AG10803 (cell line): ENCODE measurements at places on chromosomes 5 and 9.

DNA sequence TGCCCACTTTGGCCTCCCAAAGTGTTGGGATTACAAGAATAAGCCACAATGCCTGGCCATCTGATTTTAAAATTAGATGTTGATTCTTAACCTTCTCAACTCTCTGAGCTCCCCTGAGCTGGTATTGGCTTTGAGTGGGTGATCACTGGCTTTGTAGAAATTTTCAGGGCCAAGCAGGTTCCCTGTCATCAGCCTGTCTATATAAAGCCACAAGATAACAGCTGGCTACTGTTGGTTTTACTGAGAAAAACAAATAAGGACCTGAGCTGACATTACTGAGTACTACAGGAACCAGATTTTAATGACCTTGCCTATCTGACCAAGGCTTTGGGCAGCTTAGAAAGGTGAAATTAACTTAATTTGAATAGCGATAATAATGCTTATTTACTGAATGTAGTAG, 153.6 kb downstream of the MSX2 start:
- DNase-seq, result no peak

- DNase-seq, result peak; percentile 5
Measured at GRCh38 chr5:126044111-126044668, 379.0 kb upstream of the GRAMD2B start.

- no peak for DNase-seq
Measured at GRCh38 chr9:114342755-114343440, 13.2 kb downstream of the ORM2 start.

- peak; percentile 90 for DNase-seq
Measured at GRCh38 chr9:2180704-2181103, 165.6 kb downstream of the SMARCA2 start.

- DNase-seq, result no peak
Measured at GRCh38 chr9:135591506-135592330, 30.2 kb downstream of the PAEP start.

GRCh38 chr5:1726956-1727355, 72.7 kb downstream of the MRPL36 start:
- no peak for DNase-seq

DNA sequence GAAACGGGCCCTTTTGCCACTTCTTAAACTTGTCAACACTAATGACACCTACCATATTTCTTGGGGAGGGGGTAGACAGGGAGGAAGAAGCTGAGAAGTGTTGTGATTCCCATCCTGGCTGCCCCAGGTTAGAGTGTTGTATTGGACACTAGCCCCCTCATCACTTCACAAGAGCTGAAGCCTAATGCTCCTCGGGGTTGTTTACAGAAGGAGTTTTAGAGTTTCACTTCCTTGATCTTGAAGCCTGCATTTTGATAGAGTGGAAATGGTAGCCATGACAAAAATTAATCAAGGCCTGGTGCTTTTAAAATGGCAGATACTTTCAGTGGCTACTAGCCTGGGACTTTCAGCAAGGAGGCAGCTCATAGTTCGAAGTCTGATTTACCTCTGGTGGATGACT, 11.0 kb upstream of the FAM120AOS start:
- no peak for DNase-seq

GRCh38 chr5:149526845-149527590, 24.2 kb downstream of the CSNK1A1 start:
- no peak for DNase-seq

DNA sequence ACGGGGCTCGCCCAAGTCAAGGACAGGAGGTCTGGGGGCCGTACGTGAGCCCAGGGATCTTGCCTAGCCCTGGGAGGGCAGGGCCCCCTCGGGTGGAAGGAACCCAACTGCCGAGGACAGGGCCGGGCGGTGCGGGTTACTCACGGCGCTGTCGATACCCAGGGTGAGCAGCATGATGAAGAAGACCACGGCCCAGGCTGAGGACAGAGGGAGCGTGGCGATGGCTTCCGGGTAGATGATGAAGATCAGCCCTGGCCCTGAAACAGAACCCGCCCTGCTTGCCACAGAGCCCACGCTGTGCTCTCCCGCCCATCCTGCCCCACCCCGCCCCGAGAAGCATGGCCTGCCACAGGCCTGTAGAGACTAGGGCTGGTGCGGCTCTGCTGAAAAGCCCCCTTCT, 34.1 kb downstream of the SLC6A3 start:
- no peak for DNase-seq

- no peak for DNase-seq
Measured at GRCh38 chr9:70285981-70286598, 27.3 kb downstream of the SMC5 start.

GRCh38 chr5:41843456-41844370, 26.5 kb downstream of the OXCT1 start:
- DNase-seq, result peak; percentile 69

GRCh38 chr5:523441-524222, 617 bp downstream of the SLC9A3 start:
- DNase-seq, result no peak

DNA sequence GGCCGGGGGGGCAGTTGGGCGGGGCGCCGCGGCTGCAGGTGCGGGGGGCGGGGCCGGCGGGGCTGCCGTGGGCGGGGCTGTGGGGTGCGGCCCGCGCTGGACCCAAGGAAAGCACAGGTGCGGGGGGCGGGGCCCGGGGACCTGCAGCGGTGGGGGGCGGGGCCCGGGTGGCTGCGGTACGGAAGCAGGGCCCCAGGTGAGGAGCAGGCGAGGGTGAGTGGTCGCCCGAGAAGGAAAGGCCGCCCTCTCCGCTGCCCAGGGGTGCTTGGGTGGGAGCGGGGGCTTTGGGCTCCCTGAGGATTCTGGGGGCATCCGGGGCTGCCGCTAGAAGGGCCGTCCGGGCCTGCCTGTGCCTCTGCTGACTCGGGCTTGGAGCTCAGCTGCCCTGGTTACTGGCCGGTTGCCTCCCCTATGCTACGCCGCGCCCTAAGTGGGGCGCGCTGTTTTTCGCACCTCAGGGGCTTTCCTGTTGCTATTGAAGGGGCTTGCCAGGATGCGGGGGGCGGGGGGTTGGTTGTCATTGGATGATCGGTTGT, 767 bp downstream of the RALGPS1 start:
- no peak for DNase-seq

GRCh38 chr9:76787677-76788076, 23.4 kb downstream of the PCA3 start:
- no peak for DNase-seq

DNA sequence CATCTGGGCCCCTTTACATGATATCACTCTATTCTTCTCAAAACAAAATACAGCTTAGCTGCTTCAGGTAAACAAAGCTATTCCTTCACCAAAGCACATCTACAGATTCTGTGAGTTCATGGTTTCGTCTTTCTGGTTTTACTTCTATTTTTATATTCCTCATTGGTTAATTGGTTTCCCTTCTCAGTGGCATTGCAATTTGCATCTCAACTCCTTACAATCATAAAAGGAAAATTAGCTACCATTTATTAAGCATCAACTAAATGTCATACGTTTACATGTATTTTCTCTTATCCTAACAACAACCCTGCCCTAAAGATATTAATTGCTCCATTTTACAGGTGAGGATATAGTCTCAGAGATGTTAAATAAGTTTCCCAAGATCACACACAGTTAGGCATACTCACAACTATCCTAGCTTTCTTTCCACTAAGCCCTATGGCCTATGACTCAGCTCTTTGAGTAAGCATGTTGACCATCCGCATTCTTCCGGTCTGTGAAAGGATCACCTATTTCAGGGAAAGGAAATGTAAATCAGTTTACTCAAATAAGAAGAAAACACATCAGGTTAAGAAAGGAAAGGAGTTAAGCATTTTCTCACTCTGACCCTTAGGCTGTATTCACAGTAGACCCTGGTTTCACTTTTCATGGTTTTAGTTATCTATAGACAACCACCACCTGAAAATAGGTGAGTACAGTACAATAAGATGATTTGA, 146.1 kb downstream of the CAAP1 start:
- DNase-seq, result no peak

DNA sequence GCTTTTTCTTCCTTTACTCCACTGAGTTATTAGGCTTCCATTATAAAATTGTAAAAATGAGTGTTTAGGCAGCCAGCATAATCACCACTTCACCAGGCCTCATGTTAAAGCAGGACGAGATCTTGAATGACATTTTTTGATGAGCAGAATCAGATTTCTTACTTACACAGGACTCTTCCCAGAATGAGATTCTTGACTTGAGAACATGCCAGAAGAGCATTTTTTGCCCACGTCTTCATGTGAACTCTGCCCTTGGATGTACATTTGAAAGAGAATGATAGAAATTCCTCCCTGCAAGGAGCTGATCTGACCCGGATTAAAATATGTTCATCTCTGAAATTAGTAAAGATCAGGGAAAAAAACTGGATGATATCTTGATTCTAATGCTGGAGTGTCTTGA, 212.1 kb upstream of the ADRA1B start:
- DNase-seq, result peak; percentile 3

DNA sequence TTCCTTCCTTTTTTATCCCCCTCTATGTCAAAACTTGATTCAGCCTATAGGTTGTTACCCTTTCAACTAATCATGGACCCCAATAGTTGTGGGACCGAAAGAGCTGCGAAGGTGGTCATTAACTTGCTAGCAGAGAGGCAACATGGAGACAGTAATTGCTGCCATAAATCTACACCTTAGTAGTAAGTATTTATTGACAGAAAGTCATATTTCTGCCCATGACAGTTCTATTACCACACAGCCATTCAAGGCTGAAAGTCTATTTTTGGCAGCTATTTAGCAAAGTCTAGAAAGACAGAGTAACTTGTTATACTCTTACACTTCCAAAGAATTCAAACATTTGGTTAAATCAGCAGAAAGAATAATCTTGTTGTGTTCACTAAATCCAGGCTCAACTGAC, 236.2 kb downstream of the PRELID2 start:
- peak; percentile 6 for DNase-seq

GRCh38 chr9:119477197-119477596, 108.0 kb upstream of the BRINP1 start:
- no peak for DNase-seq

- no peak for DNase-seq
Measured at GRCh38 chr9:126763130-126763764, 41.6 kb upstream of the ZBTB43 start.

DNA sequence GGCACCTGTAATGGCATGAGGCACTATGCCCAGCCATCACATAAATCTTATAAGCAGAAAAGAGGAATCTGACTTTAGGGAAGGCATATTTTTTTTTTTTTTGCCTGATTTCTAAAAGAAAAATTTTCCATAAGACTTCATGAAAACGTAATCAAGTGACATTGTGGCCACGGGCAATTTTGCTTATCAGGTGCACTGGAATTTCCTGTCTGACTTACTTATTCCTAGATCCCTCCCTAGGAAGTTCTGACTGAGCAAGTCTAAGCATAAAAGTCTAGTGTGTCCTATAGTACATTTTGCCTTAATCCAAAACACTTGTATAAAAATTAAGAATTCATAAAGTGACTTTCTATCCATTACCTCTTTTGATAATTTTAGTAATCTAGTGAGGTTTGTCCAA, 12.5 kb downstream of the C5orf46 start:
- no peak for DNase-seq

DNA sequence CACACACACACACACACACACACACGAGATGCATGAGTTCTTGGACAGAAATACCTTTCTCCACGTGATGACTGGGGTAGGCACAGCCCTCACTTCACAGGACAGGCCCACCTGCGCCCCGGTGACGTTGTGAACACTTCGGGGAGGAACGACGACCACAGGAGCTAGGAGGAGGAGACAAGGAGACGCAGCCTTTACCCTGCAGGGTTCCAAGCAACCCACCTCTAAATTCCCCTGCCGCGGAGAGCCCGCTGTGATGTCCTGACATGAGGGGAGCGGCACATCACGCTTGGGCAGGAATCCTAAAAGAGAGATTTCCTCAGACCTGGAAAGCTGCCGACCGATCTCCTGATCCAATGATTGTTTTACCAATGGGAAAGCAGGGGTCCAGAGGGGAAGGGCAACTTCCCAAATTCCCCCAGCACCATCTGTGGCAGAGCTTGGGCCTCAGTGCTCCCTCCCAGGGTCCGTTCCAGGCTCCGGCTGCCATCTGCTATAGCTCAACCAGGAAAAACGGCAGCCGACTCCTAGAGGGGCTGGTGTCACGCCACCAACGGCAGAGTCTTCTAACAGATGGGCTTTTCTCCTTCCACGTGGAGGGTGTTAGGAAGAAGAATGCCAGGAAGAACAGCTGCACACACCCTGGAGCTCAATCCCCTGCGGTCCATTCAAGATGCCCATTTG, 10.1 kb downstream of the IGFBPL1 start:
- no peak for DNase-seq

- peak; percentile 94 for DNase-seq
Measured at GRCh38 chr9:116644091-116644688, 42.9 kb upstream of the TRIM32 start.

DNA sequence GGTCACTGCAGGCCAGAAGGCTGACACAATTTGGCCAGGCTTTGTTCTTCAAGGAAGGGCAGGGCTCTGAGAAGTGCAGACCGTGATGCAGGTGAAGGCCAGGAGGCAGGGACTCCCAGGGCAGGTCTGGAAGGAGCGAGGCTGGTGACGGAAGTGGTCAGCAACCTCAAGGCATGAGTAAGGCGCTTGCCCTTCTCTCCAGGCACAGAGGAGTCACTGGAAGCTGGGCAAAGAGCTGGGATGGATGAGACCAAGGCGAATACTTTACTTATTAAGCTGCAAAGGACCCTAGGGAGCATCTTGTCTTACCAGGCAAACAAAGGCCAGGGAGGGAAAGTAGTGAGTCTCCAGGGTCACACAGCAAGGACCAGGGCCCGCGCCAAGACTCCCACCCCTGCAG, 18.6 kb downstream of the IRF1 start:
- no peak for DNase-seq

DNA sequence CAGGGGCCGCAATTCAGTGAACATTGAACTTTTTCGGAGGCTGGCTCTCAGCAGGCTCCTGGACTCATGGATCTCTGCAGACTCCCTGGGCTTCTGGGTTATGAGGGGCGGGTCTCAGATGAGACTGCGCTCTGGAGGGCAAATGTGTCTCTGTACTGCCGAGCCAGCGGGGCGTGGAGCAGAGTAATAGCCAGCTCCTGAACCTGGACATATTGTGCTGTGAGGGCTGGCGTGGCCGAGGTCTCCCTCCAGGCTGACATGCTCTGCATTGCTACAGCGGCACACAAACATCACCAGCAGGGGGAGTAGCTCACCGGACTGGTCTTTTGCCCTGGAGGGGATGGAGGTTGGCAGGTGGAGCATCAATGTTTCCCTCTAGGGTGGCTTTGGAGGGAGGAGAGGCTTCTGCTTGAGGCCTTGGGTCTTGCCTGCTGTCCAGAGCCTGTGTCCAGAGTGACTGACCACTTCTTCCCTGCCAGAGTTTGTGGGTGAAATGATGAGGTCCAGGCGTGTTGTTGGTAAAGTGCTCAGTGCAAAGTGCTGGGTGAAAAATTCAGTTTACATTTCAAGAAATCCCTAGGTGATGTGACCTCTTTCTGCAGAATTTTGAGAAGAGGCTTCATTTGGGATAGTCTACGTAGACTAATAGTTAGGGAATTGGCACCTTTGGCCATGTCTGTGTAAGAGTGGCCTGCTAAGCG, 10.9 kb upstream of the GADD45G start:
- DNase-seq, result no peak

GRCh38 chr9:37939575-37940095, 35.7 kb upstream of the SLC25A51 start:
- DNase-seq, result no peak
